LNCaP clone FGC (cell line): ENCODE measurements at places on chromosomes 6 and 20.

GRCh38 chr6:5053864-5054244 lies 31.3 kb upstream of the PPP1R3G start:
- no peak for DNase-seq

DNA sequence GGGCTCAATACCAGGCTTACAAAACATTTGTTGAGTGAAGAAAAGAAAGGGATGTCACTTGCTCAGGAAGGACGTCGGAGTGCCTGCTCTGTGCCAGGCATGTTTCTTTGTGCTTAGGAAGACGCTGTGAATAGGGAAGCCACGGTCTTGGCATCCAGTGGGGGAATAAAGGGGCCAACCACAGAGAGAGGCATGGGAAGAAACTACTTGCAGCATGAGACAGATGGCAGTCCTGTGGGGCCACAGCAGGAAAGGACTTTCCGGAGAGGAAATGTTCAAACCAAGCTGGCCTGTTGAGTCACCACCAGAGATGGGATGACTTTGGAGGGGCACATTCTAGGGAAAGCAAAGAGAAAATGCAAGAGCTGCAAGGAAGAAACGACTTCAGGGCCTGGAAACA lies 173.2 kb downstream of the CDH26 start:
- no peak for DNase-seq

DNA sequence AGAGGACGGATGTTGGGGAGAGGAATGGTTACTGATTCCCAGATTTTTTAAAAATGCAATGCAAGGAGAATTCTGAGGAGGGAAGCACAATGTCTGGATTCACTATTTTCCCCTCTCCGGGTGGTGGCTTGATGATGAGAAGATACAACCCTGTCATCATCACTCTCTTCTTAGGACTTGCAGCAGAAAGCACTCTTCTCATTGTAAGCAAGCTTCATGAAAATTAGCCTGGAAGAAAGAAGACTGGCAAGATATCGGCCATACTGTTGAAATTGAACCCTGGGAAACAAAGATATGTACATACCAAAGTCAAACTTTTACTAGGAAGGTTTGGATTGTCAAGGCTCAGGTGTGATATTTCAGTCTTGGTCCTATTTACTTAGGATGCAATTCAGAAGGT lies 195.7 kb downstream of the EDN1 start:
- no peak for DNase-seq

GRCh38 chr20:3168829-3169590 lies 4.3 kb downstream of the LZTS3 start:
- no peak for DNase-seq

DNA sequence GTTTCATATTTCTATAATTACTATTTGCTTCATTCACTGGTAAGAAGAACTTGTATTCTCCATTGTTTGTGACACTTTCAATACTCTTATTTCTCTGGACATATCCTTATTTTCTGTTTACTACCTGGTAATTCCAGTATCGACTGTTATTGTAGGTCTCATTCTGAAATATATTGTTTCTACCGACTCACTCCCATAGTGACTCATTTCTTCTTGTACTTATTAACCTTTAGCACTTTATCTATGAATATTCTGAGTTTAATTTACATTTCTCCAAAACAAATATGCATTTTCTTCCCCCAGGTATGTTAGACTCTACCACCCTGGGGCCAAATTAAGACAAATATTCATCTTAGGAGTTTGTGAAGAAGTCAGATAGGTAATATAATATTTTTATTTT lies 164.5 kb upstream of the BTBD3 start:
- DNase-seq: no peak

DNA sequence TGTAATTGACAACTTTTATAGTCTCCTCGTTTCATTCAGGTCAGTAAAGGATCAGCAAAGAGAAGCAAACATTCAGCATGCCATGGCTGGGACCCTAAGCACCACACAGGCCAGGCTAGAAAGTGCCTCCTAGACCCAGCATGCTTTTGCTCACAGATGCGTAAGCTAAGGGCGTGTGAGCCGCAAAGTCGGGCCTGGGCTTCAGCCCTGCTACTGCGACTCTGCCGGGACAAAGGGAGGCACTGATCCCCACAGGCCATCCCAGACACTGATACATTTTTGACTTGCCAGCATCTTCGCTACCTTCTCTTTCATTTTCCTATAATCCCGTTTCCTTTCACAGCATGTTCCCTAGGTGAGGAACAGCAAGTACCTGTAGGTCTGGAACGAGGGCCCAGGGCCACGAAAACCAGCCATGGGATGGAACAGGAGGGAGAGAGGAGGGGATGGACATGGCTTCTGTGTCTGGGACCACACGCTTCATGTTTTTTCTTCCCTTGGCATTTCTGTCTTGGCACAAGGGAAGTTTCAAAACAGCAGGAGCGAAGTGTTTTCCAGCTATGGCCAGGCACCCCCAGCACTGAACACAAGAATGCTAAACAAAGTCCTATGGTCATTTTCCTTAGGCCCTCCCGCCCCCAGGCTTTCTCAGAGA lies 42.6 kb downstream of the IRF4 start:
- DNase-seq: no peak

GRCh38 chr6:124769811-124770544 lies 192.3 kb upstream of the RNF217 start:
- no peak for DNase-seq

DNA sequence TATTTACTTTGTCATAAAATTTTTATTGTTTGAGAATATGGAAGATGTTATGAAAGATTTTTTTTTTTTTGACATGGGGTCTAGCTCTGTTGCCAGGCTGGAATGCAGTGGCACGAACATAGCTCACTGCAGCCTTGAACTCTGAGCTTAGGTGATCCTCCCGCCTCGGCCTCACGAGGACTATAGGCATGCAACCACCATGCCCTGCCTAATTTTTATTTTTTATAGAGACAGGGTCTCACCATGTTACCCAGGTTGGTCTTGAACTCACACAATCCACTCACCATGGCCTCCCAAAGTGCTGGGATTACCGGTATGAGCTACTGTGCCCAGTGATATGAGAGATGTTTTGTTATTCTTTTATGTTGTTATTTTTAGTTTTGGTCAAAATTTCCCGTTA lies 295.8 kb downstream of the TBC1D7 start:
- DNase-seq: no peak

DNA sequence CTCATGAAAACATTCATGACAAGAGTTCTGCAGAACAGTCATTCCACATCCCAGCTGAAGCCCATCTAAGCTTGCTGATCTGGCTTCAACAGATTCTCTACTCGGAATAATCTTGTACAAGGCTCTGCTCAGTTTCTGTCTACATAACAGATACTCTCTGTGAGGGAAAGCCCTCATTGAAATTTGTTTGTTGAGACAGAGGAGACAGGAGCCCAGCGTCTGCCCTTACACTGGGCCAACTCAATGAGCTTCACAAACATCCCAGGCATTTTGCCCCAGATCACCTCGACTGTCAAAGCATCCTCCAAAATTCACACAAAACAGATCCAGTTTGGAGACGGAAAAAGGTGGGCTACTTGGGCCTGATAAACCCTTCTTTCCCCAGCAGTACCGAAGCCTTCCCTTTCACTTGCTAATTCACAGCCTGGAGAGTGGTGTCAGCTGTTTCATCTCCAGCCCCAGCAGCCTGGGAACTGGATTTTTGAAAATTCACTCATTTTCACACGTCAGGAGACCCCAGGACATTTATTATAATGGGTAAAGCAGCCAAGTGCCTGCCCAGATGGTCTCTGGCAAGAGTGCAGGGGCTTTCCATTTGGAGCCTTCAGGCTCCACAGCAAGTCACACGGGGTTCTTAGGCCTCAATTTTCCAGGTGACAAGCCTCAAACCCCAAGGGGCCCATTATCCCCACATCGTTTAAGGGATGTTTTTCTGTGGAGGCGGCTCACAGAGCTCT lies 7.3 kb downstream of the CCDC167 start:
- DNase-seq: no peak

GRCh38 chr20:2230726-2231488 lies 64.9 kb upstream of the TGM3 start:
- DNase-seq: no peak

DNA sequence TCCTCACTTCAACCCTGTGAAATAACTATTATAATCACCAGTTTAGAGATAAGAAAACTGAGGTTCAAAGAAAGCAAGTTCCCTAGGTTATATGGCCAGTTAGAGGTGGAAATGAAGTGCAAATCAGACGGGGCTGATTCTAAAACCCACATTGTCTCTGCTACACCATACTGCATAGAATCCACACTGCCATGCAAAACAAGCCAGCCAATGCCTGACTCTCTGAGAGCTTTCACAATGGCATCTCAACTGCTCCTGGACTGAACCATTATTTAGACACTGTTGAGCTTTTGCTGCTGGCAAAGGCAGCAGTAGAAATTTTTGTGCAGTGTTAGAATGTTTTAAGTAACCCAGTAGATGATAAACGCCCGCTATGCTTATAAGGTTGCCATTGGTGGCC lies 195.2 kb upstream of the CNR1 start:
- DNase-seq: no peak

GRCh38 chr20:5766085-5766764 lies 16.0 kb downstream of the SHLD1 start:
- peak; percentile 98 for DNase-seq

DNA sequence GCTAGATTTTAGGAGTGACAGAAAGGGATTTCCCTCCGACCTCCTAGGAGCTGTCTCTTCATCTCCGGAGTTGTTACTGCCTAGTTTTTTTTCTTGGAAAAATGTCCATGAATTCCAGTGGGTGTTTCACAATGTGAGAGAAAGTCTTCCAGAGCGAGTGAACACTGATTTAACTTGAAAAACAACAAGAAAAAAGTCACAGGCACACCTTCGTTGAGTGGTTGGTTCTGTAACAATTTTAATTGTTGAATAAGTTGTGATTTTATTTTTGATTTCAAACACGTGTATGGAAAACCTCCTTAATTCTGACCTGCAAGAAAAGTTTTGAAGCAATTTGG lies 2.9 kb downstream of the TFAP2C start:
- no peak for DNase-seq

GRCh38 chr6:111731456-111732195 lies 125.9 kb upstream of the TRAF3IP2 start:
- DNase-seq: no peak
